ENCODE measurements at places on chromosomes 4 and X.
A peak's percentile ranks its signal among the peaks of the same experiment; 100 is the strongest.

DNA sequence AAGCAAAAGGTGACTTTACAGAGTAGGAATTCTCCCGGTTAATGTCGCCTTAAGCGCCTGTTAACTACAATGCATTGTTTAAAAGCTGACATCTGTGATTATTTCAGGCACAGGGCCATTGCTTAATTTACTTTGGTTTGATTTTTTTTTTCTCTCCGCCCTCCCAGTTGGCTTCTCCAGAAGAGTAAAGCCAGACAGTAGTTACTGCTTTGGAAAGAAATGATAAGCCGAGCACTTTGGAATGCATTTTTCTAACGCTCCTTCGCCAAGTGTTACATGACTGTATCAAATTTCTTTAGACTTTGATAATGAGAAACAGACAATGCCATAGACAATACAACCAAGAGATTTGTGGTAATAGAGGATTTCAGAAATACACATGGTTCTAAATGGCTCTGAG is 383.0 kb upstream of the TENM3 start:
- DNase-seq, result no peak

- no peak for DNase-seq
These were observed 37.1 kb downstream of the BRCC3 start for GRCh38 chrX:155108427-155108826.

DNA sequence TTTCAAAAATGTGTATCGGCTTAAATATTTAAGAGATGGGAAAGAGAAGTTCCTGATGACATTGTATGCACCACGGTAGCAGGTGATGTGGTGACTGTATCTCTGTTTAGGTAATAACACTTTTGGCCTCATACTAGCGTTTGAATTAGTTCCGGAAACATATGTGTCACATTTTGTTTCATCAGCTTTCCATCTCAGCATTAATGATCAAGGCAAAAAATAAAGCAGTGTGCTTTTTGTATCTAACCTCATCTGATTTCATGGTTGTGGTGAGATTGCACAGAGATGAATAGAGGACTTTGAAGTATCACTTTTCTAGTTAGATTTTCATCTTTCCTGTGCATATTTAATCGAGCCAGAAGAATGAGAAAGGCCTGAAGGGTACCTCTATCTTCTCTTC is 206.4 kb upstream of the SPRY1 start:
- DNase-seq, result no peak

GRCh38 chr4:477686-478085 is 21.3 kb downstream of the ZNF721 start:
- DNase-seq, result no peak

DNA sequence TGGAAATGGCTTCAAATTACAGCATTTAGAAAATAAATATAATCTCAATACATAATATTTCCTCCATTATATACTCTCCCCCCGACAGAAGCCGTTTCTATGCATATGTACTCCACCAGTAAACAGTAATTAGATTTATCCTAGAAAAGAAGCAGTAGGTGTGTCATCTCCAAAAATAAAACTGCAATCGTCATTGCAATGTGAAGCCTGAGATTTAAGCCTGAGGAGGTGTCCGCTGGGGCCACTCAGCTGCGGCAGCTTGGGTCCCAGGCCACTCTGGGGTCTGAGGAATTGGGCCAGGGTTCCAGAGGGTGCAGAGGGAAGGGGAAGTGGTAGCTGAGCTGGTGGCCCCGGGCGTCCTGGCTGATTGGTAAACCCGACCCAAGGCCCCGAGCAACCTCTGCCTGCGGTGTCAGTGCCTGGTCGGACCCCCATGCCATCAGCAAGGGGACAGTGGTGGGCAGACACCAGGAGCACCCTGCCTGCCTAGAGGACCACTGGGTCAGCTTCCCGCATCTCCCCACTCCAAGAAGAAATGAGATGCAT is 7.8 kb upstream of the MXD4 start:
- DNase-seq, result no peak

GRCh38 chr4:128468123-128468989 is 180.7 kb upstream of the PGRMC2 start:
- DNase-seq, result no peak

DNA sequence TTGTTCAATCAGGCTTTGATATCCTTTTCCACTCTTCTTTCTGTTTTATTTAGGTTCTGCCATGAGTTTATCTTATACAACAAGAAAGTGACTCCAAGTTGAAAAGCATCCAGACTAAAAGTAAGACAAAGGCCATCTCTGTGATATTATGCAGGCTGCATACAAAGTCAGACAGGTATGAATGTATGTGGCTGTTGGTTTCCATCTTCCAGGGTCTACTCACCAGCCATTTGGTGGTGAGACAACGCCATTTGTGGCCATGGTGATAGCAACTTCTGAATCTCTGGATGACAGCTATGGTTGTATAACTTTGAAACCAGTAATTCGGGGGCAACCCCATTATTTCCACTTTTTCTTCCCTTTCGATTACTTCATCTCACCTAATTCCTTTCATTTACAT is 17.2 kb upstream of the MSL3 start:
- DNase-seq, result no peak

DNA sequence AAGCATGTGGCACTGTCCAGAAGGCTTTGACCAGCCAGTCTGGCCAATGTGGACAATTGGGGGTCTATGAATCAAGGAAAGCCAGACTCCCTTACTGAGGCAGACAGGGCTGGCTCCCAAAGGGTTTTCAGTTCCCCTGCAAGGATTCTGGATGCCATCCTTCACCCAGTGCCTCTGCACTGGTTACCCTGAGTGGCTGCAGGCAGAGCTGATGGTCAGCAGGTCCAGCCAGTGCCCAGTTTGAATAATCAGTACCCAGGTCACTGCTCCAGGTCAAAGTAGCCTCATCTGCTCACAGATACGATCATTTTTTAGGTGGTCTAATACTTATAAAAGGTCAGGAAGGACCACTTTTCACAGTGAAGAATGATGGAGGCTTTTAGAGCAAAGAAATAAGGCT is 52.2 kb upstream of the MAMLD1 start:
- no peak for DNase-seq

DNA sequence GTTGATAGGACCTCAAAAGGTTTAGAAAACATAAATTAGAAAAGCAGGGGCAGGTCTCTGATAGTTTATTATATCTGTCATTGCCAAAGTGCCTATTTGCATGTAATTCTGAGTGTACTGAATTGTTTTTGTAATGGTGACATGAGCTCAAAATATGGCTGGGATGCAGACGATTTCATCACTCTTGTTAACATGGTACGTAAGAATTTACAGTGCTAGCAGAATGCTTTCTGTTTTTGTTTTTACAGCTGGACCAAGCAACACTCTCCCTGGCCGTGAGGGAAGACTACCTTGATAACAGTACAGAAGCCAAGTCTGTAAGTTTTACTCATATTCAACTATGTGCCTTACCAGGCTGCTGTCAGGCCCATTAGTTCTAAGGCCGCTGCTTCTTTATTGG is 58.1 kb downstream of the PHEX start:
- DNase-seq, result no peak

DNA sequence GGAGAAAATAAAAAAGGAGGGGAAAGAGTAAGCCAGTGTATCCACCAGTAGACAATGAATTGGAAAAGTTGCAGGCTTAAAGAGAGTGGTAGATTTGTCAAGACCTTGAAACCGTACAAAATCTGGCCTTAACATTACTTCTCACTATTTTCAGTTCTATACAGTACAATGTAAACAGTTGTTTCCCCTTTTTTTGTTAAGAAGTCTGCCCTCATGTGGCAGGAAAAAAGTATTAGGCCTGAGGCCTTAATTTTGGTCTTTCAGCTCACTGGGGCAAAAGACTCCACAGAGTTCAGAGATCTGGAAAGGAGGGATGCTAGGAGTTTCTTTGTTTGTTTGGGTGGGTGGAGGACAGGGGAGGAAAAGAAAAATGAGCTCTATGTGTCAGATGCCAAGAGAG is 92.8 kb upstream of the CCDC160 start:
- DNase-seq, result no peak

DNA sequence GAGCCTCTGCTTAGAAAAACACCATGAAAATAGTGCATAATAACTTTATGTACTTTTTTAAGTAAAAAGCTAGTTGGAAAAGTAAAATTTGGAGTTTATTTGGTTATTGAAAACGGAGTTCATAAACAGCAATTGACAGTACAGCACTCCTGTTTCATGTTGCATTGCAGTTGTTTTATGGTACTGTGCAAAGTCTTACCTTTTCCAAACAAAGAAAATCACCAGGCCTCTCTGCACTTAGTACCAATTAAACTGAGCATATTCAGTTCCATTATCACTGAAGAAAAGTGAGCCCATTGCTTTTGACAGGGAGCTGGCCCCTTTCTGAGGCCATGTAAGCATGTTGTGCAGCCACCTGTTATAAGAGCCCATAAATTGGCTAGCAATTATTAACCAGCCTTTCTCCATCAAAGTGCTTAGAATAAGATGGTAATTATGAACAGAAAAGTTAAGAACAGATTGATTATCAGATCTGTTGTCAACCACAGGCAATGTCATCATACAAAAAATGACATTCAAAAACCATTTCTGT is 376.6 kb upstream of the EMCN start:
- no peak for DNase-seq

GRCh38 chrX:7993873-7994272 is 66.7 kb upstream of the PNPLA4 start:
- DNase-seq, result no peak

DNA sequence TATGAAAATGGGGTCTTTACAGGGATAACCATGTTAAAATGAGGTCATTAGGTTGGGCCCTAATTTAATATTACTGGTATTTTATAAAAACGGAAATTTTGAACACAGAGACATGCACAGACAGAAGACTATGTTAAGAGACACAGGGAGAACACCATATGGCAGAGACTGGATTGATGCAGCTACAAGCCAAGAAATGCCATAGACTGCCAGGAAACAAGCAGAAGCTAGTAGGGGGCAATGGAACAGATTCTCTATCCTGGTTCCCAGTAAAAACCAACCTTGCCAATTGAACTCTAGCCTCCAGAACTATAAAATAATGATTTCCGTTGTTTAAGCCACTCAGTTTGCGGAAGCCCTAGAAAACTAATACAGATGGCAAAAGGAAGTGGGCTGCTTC is 6.6 kb upstream of the GUF1 start:
- no peak for DNase-seq

- peak; percentile 89 for DNase-seq
These were observed 47.2 kb downstream of the AFAP1 start for GRCh38 chr4:7892212-7893019.

DNA sequence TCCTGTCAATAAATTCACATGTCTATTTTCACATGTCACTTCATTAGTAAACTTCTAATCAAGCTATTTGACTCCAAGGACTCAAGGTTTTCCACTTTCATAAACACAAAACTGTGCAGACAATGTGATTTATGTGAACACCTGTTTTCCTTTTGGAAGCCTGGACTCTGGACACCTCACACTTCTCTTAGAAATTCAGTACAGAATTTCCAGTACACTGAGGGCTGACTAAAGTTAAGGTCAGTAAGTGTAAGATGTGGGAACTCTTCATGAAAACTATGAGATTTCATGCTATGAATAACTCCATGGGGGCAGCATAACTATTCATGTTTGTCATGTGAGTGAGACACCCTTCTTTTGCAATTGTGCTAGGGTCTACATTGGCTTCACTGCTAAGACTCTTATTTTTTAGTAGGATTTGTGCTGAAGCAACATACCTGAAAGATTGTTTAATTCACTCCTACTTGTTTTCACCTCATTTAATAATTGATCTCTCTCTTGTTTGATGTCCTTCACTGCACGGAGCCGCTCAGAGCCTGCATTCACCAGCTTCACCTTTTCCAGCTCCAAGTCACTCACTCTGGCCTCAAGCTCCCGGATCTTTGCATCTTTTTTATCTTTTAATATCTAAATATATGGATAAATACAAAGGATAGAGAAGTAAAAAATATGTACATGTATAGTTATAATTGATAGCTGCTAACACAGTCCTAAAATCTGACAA is 55.3 kb downstream of the STBD1 start:
- no peak for DNase-seq

GRCh38 chrX:38117485-38117884 is 103.2 kb downstream of the SRPX start:
- DNase-seq, result no peak

GRCh38 chr4:122041312-122041711 is 89.5 kb upstream of the TRPC3 start:
- no peak for DNase-seq

DNA sequence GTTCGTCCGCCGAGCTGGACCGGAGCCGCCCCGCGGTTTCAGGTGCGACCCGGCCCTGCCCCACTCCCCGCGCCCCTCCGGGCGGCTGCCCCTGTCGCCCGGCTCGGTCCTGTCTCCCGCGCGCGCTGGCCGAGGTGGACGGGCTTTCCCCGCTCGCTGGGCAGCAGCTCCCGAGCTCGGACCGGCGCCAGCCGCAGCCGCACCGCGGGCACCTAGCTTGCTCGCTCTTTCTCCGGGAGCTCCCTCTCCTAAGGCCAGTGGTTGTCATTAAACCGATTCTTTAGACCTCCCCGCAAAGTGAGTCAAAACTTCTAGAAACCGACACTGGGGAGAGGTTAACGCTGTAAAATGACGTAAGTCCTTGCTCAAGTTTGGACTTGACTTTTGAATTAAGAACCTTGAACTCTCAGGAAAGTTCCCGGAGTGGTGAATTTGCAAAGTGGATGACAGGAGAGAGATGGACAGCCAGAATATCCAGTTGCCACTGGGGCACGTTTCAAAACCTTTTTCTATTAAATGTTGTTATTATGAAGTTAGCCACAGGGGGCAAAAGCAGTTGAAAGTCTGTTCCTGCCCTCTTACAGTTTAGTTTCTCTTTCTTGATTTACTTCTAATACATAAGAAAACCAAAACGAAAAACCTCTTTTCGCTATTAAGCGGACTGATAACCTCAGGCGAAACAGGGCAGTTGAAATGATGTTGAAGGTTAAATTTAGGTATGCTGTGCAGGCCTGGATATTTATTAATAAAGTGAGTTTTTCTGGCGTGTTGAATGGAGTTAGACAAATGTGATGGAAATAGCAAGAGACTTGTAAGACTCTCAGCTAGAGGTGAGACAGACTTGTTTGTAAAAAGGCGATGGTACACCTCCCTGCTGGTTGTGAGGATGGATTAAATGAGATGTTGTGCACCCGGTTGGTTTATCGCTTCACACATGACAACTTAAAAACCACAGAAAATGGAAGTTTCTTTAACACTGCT is 847 bp downstream of the PI4K2B start:
- peak; percentile 35 for DNase-seq

DNA sequence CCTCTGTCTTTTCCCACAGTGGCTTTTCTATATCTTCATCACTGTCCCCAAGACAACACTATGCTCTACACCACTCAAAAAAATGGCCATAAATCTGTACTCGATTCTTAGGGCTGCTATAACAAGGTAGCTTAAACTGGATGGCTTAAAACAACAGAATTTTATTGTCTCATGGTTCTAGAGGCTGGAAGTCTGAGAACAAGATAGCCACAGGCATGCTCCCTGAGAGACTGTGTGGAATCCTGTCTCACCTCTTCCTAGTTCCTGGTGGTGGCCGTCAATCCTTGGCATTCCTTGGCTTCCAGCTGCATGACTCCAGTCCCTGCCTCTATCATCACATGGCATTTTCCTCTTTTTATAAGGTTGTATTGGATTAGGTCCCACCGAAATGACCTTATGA is 70.7 kb upstream of the DCLK2 start:
- no peak for DNase-seq

DNA sequence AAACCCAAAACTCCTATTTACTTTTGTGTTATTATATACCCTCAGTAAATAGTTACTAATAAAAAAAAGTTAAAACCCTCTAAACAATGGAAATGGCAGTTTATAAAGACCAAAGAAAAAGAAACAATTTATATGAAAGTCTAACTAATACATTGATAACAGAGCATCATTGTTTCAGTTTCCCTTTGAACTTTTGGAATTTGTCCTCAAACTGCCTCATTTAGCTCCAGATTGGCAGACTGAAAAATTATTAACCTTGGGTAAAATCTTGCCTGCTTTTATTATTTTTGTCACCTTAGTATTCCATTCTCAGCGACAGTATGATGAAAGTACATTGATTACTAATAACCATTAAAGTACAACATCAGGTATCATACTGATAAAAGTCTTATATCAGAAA is 124.0 kb downstream of the PDE5A start:
- DNase-seq, result no peak
